ENCODE measurements at places on chromosomes 13 and 19.

GRCh38 chr19:4815426-4816201 is 15.9 kb downstream of the TICAM1 start:
- peak; percentile 33 for DNase-seq

DNA sequence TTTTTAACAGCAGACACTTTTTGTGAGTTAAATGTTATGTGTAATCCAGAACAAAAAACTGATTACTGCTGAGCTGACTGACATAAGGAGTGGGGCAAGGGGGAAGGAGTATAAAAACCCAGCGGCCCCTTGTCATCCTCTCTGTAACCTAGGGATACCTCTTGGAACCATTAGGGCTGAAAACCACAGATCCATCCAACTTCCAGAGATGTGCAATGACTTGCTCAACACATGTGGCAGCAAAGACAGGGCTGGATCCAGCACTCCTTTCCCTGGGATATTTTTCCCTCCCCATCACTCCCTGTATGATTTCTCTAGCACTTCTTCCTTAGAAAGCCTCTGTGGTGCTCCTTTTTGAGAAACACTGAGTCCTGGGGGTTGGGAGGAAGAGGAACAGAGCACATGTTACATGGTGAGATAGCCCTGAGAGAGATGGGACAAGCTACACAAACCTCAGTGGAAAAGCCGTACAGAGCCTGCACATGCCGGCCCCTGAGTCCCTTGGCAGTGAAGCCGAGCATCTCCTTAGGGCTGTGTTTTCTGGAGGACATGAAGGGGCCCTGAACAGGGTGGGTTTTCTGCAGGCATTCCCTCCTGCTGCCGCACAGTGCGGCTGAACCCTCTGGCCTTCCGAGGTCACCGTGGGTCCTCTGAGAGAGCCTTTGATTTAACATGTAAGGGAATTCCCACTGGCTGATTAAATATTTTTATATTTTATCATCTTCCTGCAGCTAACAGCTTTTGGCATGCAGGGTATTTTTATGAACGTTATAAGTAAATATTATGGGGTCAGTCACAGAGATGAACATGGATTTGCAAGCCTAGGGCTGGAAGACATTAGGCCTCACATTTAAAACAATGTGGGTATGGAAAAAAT is 219.9 kb downstream of the COG6 start:
- DNase-seq, result no peak

GRCh38 chr13:41742917-41743552 is 217.9 kb downstream of the VWA8 start:
- DNase-seq, result no peak

DNA sequence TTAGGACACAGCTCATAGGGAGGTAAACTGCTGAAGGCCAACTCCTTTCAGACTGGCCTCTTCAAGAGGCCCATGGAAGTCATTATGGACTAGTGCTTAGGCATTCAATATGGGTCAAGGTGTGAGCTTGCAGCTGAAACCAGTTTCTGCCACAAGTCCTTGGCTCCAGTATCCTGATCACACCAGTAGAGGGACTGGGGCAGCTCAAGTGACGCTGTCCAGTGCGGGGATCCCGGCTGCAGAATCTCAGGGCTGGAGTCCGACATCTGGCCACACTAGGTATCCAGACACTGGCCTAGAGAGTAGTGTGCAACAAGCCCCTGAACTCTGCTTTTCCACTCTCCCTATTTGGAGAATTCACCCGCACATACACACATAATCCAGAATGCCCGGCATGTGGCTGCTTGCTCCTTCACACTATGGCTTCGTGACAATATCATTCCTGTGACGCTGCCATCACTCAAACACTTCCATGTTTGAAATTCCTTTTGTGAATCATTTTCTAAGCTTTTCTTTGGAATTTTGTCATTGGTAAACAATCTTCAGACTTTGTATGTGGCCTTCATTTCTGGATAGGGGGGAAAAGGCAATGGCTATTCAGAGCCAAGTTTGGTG is 425.1 kb downstream of the EFNB2 start:
- no peak for DNase-seq

DNA sequence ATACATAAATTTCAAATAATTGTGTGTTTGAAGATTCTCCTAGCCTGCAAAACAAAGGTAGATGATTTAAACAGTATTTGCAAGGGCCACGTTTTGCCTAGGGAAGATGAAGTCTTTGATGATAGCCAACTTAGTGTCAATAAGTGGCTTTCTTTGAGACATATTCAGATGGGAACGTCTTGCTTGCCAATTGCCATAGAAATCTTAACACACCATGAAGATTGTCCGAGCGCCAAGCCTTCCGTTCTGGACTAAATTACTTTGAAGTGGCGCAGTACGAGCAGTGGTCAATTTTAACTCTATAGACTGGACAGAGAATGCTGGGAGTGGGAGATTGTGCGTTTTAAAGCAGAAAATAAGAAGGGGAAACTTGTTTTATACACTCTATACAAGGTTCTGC is 9.9 kb downstream of the ZIC5 start:
- DNase-seq, result no peak

GRCh38 chr19:31002518-31003244 is 346.6 kb downstream of the TSHZ3 start:
- no peak for DNase-seq

DNA sequence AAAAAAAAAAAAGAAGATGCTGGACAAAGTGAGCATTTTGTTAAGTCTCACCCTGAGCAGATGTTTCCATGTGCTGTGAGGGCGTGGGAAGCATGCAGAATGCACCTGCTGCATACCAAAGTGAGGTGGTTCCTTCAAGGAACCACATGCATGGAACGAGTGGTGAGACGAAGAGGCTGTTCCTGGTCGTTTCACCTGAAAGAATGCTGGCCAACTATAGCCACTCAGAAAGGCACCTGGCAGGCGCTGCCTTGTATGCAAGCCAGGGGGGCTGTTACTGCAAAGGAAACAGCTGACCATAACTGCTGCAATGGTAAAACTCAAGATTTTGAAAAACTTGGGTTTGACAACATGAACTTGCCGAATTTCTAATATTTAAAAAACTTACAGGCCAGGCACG is 14.7 kb downstream of the MIER2 start:
- DNase-seq, result no peak

- DNase-seq, result no peak
Observed at GRCh38 chr13:41384749-41385503, 72.4 kb upstream of the RGCC start.

DNA sequence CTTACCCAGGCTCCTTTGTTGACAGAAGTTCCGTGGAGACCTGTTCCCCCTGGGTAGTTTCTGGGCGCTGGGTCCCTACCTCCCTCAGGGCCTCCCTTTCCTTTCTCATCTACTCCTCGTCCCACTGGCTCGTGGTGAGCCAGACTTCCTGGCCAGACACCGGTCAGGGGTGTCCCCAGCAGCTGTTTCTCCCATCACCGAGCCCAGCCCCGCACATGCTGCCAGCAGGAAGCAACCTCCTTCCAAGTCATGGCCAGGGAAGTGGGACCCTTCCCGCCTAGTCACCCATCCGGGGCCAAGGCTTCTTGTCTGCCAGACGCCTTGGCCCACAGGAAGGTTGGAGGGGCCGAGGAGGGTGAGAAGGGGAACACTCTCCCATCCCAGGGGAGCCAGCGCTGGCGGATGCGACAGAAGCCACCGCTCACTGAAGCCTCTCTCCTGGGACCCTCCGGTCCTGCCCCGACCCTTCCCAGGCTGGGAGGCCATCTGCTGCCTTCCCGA is 5.7 kb downstream of the PAK4 start:
- no peak for DNase-seq

- no peak for DNase-seq
Observed at GRCh38 chr13:46983881-46984280, 87.0 kb upstream of the HTR2A start.

DNA sequence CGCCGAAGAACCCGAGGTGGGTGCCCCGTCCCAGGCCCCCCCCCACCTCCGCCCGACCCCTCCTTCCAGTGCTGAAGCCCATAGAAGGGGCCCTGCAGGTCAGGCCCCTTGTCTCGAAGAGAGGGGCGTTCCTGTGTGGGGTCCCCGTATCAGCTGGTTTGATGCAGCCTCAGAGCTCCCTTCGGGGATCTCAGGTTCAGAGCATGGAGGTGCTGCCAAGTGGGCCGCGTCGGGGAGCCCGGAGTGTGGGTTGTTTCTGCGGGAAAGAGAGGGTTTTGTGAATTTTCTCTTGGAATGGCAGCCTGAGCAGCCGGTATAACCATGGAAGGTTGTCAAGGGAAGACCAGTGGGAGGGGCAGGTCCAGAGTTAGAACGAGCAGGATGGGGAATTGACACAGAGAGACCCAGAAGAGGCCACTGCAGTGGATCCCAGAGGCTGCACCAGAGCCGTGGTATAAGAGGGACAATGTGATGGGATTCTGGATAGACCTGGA is 384 bp downstream of the TRAPPC2B start:
- DNase-seq, result no peak

- peak; percentile 95 for DNase-seq
Observed at GRCh38 chr19:4638828-4639530, at the start of gene TNFAIP8L1. TNFAIP8L1 (plus strand) TSS chr19:4639516; CDS start chr19:4651870, 12,354 bp downstream.

GRCh38 chr13:106967391-106967790 is 399.5 kb upstream of the ARGLU1 start:
- DNase-seq, result no peak

GRCh38 chr13:98838776-98839175 is 86.3 kb upstream of the SLC15A1 start:
- no peak for DNase-seq

GRCh38 chr19:43545981-43546380 is 13.0 kb downstream of the ZNF575 start:
- no peak for DNase-seq

DNA sequence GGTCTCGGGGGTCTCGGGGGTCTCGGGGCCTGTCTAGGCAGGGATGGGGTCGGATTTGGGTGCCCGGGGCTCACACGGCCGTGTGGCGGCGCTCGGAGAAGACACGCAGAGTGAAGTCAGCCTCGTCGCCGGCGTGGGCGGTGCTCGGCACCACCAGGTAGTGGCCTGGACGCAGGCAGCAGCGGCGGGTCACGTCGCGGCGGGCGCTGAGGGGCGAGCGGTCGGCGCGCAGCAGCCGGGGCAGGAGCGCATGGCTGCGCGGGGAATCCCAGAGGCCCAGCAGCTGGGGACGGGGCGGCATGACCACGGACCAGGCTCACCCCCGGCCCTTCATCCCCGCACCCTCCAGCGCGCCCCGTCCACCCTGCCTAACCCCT is 8.2 kb downstream of the CAPN12 start:
- DNase-seq, result no peak

DNA sequence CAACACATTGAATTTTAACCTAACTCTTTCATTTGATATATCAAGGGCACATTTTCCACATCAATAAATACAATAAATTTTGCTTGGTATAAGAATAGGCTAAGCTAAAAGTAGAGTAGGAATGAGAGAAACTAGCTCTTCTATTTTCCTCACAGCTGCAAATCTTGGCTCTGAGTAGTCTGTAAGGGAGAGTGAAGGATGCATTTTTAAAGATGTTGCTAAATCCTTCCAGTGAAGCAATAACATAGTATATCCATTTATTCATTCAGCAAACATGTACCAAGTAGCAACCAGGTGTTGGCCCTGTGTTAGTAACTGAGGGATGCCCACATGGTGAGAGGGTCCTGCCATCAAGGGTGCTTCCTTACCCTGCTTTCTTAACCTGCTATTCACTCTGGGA is 799.9 kb downstream of the PCDH9 start:
- DNase-seq, result no peak
